ENCODE measurements at places on chromosomes 2 and 18.

DNA sequence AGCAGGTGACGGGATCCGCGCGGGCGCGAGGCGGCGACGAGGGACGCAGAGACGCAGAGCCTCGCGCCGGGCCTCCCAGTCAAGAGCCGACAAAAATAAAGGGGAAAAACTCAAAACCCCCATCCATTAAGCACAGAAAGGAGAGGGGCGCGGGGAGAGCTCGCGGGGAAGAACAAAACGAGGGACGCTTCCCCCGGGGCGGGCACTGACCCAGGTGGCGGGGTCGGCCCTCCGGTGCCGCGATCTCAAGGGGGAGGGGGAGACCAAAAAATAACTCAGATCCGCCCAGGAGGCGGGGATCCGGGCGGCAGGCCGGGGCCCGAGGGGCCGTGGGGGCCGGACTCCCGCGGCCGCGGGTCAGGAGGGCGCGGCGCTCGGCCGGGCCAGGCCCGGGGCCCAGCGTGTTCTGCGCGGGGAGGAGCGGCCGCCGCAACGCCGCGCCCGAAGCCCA, 597 bp downstream of the RNF103 start:
- DNase-seq, result peak; percentile 53

GRCh38 chr2:189952536-189953109, 109.9 kb downstream of the MSTN start:
- DNase-seq, result no peak

DNA sequence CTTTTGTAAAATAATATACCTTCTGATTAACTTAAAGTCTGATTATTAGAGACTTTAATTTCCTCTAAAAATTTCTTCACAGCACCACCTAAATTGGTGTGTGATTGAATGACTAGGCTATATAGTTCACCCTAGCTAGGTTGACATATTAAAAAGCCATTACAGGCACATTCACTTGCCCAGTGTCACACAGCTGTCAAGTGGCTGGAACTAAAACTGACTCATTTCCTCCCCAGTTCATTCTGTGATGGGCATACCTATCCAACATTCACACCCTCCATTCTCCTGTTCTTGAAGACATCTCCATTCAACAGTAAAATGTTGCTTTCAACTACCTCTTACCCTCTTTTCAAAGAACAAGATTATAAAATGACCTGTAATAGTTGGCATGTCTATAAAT, 334.5 kb downstream of the ARHGAP15 start:
- DNase-seq, result no peak

GRCh38 chr2:112317303-112318158, 42.1 kb downstream of the ZC3H6 start:
- DNase-seq, result no peak

- no peak for DNase-seq
Observed at GRCh38 chr2:164115806-164116205, 380.0 kb upstream of the FIGN start.

- DNase-seq, result no peak
Observed at GRCh38 chr18:770583-770961, 41.5 kb downstream of the YES1 start.

GRCh38 chr2:121187982-121188411, 97.0 kb downstream of the TFCP2L1 start:
- no peak for DNase-seq

DNA sequence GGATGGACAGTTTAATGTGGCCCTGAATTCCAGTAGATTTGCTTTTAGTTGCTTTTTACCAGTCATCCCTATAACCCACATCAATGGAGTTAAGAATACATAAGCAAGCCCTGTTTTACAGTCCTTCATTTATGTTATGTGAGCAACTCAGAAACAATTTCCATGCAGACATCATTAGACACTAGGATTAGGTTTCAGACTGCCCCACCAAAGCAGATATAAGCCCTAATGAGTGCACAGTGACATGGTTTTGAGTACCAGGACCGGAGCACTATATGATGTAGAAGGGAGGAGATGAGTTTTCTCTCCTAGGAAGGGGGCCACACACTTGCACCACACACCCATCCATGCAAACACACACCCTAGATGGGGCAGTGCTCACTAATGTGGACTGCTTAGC, 15.5 kb downstream of the KCNS3 start:
- no peak for DNase-seq

GRCh38 chr18:61637905-61638595, 254.8 kb downstream of the RNF152 start:
- DNase-seq, result no peak

GRCh38 chr2:151334082-151334815, 23.1 kb upstream of the TNFAIP6 start:
- no peak for DNase-seq

- no peak for DNase-seq
Observed at GRCh38 chr2:173358616-173359015, 3.9 kb downstream of the CDCA7 start.

GRCh38 chr2:24984912-24985311, 13.2 kb upstream of the DNAJC27 start:
- no peak for DNase-seq

- DNase-seq, result no peak
Observed at GRCh38 chr2:182980115-182980514, 58.1 kb downstream of the NCKAP1 start.

- DNase-seq, result peak; percentile 66
Observed at GRCh38 chr2:108594982-108595464, 60.8 kb downstream of the LIMS1 start.

- DNase-seq, result no peak
Observed at GRCh38 chr18:35571138-35571537, 10.4 kb upstream of the GALNT1 start.

GRCh38 chr2:170680172-170680941, 34.8 kb upstream of the SP5 start:
- no peak for DNase-seq

- no peak for DNase-seq
Observed at GRCh38 chr2:41863062-41863461, 184.8 kb upstream of the PKDCC start.

- no peak for DNase-seq
Observed at GRCh38 chr2:222423632-222424275, 589 bp upstream of the SGPP2 start.

GRCh38 chr2:165889158-165889557, 64.4 kb downstream of the TTC21B start:
- no peak for DNase-seq

DNA sequence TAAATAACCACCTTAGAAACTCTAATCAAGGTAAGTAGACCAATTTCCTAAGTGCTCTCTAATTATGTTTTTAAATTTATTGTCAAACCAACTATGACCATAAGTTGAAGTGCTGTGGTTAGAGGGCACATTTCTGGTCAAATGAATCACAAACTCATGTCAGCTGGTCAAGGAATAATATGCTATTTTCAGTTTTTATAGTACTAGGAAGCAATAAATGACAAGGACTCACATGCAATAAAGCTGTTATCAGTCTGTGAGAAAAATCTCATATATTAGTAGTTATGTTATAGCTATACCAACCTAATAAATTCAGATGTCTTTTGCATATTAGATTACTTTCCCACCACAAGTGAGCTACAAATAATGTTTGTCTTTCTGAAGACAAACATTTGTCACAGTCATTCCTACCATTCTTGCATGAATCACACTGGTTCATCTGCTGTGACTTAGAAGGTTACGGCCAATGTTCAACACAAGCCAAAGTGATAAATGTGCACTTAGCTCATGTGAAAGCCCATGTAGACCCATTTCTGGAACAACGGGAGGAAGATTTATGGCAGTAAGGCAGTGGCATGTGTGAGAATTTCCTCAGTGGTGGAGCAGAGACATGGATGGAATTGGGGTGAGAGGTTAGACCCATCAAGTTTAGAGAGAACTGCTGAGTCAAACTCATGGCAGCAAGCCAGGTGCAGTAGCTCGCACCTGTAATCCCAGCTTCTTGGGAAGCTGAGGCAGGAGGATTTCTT, 27.4 kb upstream of the CCNYL1 start:
- no peak for DNase-seq

DNA sequence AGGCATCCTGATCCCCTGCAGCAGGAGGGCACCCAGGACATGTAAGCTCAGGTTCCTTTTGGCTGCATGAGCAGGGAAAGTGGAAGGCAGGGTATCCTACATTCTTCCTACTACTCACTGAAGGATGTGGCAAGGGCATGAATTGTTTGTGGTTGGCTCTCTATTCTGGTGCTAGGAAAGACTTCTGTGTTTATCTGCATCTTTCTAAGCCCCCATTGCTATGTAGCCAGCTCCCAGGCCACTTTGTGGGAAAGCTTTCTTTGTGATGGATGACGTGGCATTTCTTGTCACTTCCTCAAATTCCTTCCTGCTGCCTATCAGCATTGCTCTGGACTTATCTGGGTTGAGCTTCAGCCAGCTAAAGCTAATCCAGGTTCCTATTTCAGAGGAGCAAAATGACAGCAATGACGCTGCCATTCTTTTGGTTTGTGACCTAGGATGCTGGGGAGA, 46.2 kb downstream of the MEIS1 start:
- DNase-seq, result no peak

DNA sequence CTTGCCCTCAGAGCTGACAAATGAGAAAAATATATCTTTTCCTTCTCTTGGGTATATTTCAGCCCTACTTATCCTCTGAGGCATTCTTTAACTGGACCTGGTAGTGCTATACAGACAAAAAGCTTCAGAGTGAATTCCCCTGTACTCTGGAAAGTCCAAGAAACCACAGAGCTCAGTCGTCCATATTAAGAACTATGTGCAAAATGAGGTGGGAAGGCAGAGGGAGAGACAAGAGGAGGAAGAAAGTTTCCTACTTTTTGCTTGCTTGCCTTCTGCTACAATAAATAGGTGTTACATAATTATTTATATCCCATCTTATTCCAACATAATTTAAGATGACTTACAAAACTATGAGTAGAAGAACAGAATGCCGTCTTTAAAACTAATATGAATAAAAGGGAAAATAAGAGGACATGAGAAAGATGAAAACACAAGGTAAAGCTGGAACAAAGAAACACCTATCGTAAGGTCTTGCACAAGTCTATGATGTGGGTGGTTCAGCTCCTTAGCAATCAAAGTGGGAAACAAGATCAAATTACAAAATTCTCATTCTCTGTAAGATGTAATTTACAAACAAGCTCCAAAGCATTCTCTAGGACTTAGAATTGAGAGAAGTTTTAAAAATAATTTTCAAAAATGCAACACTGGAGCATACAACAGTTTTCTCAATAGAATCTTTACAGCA, 97.9 kb downstream of the BAZ2B start:
- no peak for DNase-seq

DNA sequence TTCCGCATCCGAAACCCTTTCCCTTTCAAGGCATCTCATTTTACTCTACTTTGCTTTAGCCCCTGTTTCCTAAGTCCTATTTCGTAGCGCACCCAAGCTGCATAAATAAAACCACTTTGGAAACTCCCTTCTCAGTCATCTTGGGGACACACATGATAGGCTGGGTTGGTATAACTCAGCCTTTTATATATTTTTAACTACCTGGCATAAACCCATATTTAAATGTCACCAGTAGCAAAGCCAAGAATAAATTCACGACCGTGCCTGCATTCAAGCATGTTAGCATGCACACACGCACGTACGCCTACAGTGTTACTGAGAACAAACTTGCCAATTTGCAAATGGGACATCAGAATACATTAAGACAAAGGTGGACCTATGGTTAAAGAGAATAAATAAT, 564.7 kb upstream of the PIK3C3 start:
- DNase-seq, result no peak

DNA sequence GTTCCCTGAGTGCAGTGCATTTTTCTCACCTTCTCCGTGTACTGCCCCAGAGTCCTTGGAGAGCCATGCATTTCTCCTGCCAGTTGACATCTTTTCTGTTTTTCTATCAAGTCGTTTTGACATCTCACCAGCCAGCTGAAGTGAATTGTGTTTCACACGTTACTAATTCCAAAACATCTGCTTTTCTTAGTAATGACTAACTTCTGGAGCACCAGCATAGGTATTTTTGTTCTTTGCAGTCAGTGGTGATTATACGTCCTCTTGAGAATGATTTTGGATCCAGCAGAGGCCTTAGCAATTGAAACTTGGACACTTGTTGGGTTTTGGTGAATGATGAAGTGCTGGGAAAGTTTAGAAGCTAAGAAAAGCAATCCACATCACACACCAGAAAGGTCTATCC, 112.5 kb downstream of the PIK3C3 start:
- DNase-seq, result no peak

DNA sequence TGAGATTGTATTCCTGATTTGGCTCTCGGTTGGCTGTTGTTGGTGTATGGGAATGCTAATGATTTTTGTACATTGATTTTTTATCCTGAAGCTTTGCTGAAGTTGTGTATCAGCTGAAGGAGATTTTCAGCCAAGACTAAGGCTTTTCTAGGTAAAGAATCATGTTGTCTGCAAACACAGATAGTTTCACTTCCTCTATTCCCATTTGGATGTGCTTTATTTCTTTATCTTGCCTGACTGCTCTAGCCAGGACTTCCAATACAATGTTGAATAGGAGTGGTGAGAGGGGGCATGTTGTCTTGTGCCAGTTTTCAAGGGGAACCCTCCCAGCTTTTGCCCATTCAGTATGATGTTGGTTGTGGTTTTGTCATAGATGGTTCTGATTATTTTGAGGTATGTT, 90.4 kb downstream of the CYP26B1 start:
- DNase-seq, result no peak

GRCh38 chr2:156437272-156437930, 1.2 kb downstream of the GPD2 start:
- no peak for DNase-seq

DNA sequence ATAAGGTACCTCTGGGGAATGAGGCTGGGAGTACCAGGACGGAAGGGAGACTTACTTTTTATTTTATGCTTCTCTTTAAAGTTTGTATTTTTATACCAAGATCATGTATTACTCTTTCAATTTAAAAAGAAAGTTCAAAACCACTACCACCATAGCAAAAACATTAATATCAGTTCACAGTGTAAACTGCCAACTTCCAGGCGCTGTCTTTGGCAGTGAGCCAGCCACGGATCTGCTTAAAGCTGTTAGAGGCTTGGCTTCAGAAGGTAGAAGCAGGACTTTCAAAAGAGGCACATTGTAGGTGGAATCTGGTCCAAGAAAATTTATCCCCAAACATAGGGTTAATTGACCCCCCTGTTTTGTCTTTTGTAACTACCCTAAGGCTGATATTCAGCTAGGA, 74.8 kb downstream of the B3GNT2 start:
- DNase-seq, result no peak

DNA sequence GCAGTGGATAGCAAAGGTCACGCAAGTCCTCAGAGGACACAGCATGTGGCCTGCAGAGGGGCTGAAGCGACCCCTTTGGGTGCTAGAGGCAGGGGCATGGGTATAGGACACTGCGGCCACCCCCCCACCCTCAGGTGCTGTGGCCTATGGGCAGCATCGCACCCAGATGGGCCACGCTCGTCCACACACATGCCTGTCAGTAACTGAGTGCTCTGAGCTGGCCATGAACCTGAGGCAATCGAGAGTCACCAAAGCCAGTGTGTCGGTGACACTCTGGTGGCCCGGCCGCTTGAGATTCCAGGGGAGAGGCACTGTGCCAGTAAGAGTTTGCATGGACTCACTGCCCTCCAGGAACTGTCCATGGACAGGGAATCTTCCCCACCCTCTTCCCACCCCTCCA, 22.7 kb upstream of the PTPN2 start:
- no peak for DNase-seq

GRCh38 chr2:96540136-96540535, 3.6 kb downstream of the ARID5A start:
- no peak for DNase-seq

Measured in NK-92 treated with Interleukin-12 subunit alpha and Interleukin-12 subunit beta, amount 100 ng/mL, for 24 hours (cell line).